ENCODE measurements at places on chromosomes 1 and 21. TPM values are rescaled to one million over a fixed set of nuclear protein-coding genes. Genes with fewer than 3 reads are reported as not detected.

DNA sequence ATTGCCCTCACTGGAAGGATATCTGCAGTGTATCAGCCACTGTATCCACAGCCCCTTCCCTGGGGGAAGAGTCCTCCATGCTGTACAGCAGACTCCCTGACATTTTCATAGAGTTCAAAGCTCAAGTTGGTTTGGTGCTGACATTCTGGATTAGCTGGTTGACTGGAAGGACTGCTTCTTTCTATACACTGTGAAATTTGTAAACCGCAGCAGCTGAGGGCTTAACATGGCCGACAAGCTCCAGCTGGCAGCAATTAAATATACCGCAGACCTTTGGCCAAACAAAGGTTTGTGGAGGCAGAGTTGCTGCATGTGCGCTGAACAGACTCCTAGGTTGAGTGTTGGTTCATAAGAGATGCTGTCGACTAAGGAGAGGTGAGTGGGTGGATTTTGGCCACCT is 126.4 kb downstream of the DHRS3 start:
- no peak for DNase-seq

GRCh38 chr1:239814306-239814881 is 277.3 kb upstream of the FMN2 start:
- DNase-seq = no peak

DNA sequence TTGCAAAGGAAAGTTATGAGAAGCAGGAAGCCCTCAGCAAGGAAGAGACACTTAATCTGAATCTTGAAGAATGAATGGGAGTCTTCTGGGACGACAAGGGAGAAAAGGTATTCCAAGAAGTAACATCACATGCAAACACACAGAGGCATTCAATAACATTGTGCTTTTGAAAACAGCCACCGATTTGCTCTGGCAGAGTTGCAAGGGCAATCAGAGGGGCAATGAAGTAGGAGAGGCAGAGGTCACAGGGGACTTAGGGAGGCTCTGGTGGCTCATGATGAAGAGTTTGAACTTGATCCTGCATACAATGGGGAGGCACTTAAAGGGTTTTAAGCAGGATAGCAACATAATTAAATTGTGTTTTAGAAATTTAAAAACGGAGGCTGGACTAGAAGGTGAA is 107.7 kb downstream of the DDX20 start:
- no peak for DNase-seq

GRCh38 chr1:91792489-91793071 is 93.4 kb downstream of the TGFBR3 start:
- no peak for DNase-seq

DNA sequence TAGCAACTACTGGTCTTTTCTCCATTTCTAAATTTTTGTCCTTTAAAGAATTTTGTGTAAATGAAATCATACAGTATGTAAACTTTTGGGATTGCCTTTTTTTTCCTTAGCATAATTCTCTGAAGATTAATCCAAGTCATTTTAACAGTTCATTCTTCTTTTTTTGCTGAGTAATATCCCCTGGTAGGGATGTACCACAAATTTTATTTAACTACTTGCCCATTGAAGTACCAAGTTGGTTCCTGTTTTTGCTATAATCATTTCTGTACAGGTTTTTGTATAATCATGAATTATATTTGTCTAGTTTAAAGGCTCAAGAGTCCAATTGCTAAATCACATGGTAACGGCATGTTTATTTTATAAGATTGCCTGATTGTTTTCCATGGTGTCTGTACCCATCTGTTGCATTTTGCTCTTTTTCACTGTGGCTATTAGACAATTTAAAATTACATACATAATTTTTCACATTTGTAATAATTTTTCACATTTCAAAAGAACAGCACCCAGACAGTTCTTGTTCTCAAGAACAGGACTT is 891.1 kb downstream of the USP25 start:
- DNase-seq = no peak

The FCRL2 gene
- total RNA-seq = not detected

All from endothelial cell (in vitro differentiated cells).